H7 (cell line): ENCODE measurements at places on chromosomes 6 and 20. TPM values are rescaled to one million over a fixed set of nuclear protein-coding genes. Genes with fewer than 3 reads are reported as not detected.

DNA sequence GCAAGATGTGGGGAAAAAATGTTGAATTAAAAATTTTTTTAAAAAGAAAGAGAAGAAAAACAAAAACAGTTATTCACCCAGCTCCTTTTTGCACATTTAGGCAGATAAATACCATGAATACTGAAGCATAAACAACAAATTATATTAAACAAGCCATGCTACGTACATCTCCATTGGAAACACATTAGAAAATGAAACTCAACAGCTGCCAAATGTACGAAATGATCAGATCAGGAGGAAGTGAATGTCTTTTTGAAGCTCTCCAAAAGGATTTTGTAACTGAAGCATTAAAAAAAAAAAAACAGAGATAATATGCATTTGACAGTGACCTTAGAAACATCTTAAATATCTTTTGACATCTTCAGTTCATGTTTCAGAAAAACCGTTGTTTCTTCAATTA is 56.7 kb downstream of the CD83 start:
- DNase-seq: no peak

- DNase-seq: peak; percentile 66
These were observed 73.5 kb upstream of the PBOV1 start for GRCh38 chr6:138291849-138292181.

- no peak for DNase-seq
These were observed 116.2 kb downstream of the GFRAL start for GRCh38 chr6:55443238-55444134.

GRCh38 chr6:43939281-43940070 is 169.5 kb downstream of the VEGFA start:
- no peak for DNase-seq

DNA sequence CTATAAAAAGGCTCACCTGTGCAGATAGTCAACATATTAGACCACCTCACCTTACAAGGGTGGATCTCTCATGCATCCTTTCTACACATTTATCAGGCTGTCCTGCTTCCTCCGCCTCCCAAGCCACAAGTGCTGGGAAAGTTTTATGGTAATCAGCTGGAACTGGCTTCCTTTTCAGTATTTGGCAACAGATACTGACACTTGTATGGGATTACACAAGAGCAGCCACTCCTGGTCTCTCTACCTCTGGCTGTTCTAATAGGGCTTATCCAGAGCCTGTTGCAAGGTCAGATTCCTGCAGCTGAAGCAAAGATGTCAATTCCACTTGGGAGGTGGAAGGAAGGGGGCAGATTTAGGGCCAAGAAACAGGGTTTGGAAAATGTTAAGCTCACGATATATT is 503 bp upstream of the GPLD1 start:
- DNase-seq: no peak

DNA sequence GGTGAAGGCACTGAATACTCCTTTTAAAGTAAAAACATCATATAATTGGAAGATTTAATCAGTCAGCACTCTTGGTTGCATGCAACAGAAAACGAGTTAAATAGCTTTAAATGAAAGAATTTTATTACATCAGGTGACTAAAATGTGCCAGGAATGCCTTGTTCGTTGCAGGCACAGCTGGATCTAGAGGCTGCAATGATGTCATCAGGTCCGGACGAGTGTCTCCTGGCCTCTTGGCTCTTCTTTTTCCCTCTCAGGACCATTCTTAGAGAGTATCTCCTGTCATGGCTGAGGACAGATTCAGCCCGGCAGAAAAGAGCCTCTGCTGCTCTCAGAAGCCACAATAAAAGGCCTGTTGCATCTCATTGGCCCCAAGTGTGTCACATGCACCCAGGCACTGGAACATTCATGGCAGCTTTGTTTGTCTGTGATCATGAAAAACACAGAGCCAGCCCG is 510.7 kb upstream of the SULF2 start:
- DNase-seq: no peak

DNA sequence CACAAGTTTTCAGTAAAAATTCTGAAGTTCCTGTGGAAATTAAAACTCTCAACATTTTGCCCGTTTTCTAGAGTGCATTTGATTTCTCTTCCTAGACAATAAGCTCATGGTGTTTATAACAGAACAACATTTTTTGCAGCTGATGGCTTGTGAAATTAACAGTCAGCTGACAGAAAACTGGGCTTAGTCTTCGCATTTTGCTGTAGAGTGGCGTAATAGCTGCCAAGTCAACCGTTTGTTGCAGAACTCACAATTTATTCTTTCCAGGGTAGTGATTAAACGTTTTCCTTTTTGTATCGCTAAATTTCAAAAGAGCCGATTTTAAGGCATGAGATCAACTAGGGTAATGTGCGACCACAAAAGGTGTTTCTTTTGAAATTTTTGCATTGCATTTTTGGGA is 1.4 kb downstream of the SPO11 start:
- DNase-seq: no peak

DNA sequence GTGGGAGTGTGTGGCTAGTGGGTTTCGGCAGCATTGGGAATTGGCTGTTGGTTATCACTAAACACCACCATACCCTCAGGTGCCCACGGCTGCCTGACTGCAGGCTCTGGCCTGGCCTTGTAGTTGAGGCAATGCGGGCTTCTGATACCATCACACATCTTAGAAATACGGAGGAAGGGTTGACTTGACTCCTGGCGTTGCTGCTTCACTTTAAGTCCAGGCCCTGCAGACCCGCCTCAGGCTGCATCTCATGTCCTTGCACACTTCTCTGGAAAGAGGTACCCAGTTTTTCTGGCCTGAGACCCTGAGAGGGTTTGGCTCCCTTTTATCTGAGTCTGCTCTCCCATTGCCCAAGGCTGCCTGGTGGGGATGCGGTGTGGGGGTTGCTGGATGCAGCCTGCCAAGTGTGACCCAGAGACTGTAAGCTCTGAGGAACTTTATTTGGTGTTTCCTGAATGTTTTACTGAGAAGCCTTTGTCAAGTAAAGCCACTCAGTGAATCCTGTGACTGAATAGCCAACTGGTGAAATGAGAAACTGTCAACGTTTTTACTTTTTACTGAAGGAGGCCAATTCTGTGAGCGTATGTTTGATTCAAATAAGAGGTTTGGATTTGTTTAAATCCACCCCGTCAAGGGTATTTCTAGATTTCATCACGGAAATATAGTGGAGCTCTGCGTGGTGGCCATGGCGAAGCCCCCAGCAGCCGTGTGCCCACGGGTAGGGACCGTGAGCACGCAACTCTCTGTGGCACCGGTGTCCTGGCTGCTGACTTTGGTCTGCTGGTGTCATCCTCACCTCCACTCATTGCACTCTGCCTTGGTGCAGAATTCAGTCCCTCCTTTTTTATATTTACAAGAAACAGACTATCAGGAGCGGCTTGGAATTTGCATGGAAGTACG is 160.1 kb downstream of the DTNBP1 start:
- DNase-seq: no peak

GRCh38 chr20:12404941-12405340 is 487.2 kb downstream of the BTBD3 start:
- no peak for DNase-seq

GRCh38 chr20:25216199-25216945 is 20.9 kb downstream of the ENTPD6 start:
- peak; percentile 32 for DNase-seq

- DNase-seq: no peak
These were observed 31.9 kb upstream of the RPN2 start for GRCh38 chr20:37147250-37147649.

GRCh38 chr20:49823152-49823847 is 10.7 kb downstream of the SLC9A8 start:
- DNase-seq: no peak

GRCh38 chr6:20906945-20907344 is 372.7 kb downstream of the CDKAL1 start:
- DNase-seq: no peak

GRCh38 chr6:25685896-25686295 is 33.9 kb downstream of the SCGN start:
- no peak for DNase-seq

DNA sequence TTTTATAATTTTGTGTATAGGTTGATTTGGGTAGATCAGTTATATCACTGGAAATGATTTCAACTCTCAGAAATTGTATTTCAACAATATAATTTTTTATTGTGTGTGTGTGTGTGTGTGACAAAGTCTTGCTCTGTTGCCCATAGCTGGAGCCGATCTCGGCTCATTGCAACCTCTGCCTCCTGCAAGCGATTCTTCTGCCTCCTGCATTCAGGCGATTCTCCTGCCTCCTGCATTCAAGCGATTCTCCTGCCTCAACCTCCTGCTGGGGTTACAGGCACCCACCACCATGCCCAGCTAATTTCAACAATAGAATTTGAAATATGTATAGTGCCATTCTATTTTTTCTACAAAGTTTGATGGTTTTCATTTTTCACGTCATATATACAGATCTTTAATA is 24.1 kb downstream of the AFDN start:
- no peak for DNase-seq

DNA sequence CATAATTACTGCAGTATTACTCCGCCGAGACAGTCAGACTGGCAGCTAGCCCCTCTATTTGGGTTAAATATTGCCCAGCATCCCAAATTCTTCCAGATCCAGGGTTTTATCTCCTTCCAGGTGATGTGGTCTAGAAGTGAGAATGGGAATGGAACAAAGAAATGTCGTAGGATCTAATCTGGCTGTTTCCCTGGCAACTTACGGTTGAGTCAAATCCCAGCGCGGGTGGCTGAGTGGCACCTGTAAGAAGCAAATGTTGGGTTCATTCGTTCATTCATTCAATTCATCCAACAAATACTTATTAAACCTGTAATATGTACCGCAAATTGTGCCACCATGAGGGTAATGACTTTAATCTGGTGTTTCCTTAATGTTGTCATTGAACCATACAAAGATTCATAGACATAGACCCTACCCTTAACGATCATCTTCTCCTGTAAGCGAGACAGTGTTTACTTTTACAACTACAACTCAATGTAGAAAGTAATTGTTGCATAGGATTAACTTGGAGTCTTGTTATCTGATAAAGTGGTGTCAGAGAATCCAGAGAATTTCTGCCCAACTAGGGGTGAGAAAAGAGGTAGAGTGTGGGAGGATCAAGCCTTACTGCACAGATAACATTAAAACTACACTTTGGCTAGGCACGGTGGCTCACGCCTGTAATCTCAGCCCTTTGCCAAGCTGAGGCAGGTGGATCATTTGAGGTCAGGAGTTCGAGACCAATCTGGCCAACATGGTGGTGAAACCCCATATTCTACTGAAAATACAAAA is 91.3 kb upstream of the ADGRF1 start:
- no peak for DNase-seq

DNA sequence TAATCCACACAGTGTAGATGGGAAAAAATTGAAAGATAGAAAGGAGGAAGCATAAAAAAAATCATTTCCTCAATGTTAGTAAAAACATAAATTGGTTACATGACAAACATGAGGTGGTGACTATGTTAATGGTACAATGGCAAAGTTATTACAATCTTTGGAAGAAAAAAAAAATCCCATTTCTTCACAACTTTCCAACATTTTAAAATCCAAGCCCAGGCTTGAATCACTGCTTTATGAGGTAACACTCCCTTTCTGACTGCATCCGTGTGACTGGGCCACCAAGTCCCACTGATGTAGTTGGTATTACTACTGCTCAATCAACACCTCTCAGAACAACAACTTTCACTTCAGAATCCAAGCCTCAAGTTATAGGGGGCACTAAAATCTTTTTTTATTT is 160.4 kb downstream of the BTBD9 start:
- DNase-seq: no peak

DNA sequence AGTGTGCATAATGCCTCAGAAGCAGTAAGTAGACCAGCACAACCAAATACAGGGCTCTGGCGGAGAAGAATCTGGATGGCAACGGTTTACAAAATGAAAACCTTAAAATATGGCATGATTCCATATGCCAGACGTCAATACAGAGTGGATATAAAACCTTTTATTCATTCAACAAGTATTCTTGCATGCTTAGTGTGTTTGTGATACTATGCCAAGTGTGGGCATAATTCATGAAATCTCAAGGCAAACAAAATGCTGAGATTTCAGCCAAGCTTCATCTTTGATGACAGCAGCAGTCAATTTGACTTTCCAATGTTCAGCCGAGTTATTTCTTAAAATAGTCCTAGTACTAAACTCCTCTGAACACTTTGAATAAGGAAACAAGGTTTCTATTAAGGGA is 119.4 kb downstream of the CD24 start:
- no peak for DNase-seq

GRCh38 chr20:36991703-36992102 is 40.2 kb upstream of the SAMHD1 start:
- no peak for DNase-seq

- DNase-seq: no peak
These were observed 141.3 kb downstream of the IMPG1 start for GRCh38 chr6:75931011-75931680.

Gene NT5E
- total RNA-seq: 0.94 and 1.4 TPM in 2 replicates

Gene MDFI
- total RNA-seq: 205 and 262 TPM in 2 replicates

Gene GTF3C6
- 37.1 and 46.0 TPM in 2 replicates for total RNA-seq

Gene LRFN2
- 0.11 and 0.28 TPM in 2 replicates for total RNA-seq

Gene TNXB
- 2.7 and 4.4 TPM in 2 replicates for total RNA-seq

Gene C6orf163
- 0.87 and 1.3 TPM in 2 replicates for total RNA-seq

Gene LY6G6C
- not detected in 2 replicates for total RNA-seq

Gene QRSL1
- total RNA-seq: 21.5 and 30.2 TPM in 2 replicates

Gene PTCRA
- not detected in 2 replicates for total RNA-seq

Gene PPP1R16B
- total RNA-seq: 19.8 and 23.6 TPM in 2 replicates

Gene SOX12
- 14.7 and 15.7 TPM in 2 replicates for total RNA-seq
